ENCODE measurements at places on chromosomes 1 and 21.

DNA sequence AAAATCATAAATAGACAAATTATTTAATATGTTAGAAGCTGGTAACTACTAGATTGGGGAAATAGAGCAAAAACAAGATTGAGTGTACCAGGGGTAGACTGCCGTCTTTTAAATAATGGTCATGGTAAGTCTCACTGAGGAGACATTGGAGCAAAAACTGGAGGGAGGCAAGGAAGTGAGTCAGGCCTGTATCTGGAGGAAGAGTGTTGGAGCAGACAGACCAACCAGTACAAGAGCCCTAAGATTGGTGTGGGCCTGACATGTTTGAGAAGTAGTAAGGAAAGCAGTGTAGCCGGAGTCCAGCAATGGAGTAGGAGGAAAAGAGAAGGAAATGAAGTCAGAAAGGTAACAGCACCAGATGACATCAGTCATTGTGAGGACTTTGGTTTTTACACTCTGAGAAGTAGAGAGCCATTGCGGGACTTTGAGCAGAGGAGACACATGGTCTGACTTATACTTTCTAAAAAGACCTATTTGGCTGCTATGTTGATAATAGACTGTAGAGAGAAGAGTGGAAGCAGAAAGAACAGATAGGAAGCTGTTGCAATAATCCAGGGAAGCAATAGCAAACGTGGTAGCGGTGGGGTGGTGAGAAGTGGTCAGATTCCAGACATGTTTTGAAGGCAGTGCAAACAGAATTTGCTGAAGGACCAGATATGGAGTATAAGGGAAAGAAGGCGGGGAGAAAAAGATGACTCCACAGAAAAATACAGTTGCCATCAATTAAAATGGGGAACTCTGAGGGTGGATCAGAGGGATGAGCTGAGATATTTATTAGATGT lies 44.7 kb upstream of the GJA5 start:
- DNase-seq, result no peak

DNA sequence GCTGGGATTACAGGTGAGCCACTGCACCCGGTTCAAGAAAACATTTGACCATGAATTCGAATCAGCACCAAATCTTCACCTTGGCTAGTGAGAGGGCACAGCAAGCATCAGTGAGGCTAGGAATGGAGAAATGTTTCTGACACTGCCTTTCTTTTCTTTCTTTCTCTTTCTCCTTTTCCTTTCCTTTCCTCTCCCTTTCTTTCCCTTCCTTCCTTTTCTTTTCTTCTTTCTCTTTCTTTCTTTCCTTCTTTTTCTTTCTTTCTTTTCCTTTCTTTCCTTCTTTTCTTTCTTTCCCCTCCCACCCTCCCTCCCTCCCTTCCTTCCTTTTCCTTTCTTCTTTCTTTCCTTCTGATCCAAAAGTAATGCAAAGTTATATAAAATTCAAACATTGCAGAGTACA lies 40.9 kb downstream of the GFI1 start:
- DNase-seq, result no peak

DNA sequence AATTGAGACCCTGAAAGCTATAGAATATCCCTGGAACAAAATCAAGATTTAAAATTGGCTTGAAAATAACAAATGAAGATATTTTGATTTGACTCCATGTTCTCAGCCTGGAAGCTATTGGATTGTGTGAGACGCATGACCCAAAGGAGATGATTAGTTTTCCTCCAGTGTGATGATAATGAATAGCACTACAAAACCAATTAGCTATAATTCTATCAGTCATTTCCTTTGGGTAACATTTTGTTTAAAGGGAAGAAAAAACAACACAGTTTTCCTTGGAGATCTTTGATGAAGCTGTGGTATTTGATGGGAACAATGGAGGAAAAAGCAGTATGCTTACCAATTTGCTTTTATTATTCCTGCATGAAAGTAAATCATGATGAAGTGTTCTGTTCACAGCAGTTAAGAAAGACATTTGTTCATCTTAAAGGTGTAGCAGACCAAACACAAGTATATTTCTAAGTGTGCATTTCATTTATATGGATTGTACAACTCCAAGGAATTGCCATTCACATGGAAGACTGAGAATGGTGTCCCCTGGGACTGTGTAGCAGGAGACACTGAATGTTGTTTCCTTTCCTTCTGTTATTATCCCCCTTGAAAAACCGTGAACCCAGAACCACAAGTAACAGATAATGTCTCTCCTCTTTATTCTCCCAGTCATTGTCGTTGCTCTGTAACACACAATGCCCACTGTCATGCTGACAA lies 111.4 kb downstream of the CACHD1 start:
- no peak for DNase-seq

GRCh38 chr21:25870084-25870483 lies 135.3 kb downstream of the GABPA start:
- no peak for DNase-seq

- no peak for DNase-seq
Observed at GRCh38 chr1:113467991-113468390, 77.7 kb downstream of the MAGI3 start.

DNA sequence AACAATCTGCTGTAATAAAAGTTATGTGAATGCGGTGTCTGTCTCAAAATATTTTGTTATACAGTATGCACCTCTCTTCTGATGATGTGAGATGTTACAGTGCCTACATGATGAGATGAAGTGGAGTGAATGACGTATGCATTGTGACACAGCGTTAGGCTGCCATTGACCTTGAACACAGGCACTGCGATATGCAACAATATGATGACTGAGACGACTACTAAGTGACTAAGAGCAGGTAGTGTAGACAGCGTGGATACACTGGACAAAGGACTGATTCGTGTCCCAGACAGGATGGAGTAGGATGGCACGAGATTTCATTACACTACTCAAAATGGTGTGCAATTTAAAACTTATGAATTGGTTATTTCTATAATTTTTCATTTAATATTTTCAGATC lies 8.4 kb downstream of the SGIP1 start:
- no peak for DNase-seq

DNA sequence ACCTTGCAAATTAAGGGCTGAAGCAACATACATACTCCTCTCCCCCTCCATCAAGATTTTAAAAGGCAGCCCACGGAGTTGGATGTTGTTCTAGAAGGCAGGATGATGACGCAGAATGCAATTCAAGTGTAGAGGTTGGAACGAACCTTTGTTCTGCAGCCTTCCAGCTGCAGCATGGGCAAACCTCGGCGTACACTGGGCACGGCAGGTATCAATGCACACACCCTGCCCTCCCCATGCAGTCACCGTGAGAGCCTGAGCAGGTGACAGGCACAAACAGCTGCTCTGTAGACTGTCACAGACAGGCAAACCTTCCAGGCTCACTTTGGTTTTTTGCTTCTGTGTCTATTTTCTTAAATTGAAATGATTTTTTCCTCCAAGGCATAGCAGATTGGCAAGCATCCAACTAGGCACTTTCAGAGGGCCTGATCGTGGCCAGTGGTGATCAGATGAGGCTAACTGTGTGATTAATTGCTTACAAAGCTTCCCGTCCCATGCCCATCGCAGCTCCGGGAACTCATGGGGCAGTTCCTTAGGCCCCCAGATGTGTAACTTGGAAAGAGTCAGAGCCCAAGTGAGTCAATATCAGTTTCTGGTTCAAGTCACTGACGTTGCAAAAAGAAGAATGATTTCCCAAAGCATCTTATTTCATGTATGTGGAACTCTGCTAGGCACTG lies 82.3 kb downstream of the ITPKB start:
- no peak for DNase-seq

DNA sequence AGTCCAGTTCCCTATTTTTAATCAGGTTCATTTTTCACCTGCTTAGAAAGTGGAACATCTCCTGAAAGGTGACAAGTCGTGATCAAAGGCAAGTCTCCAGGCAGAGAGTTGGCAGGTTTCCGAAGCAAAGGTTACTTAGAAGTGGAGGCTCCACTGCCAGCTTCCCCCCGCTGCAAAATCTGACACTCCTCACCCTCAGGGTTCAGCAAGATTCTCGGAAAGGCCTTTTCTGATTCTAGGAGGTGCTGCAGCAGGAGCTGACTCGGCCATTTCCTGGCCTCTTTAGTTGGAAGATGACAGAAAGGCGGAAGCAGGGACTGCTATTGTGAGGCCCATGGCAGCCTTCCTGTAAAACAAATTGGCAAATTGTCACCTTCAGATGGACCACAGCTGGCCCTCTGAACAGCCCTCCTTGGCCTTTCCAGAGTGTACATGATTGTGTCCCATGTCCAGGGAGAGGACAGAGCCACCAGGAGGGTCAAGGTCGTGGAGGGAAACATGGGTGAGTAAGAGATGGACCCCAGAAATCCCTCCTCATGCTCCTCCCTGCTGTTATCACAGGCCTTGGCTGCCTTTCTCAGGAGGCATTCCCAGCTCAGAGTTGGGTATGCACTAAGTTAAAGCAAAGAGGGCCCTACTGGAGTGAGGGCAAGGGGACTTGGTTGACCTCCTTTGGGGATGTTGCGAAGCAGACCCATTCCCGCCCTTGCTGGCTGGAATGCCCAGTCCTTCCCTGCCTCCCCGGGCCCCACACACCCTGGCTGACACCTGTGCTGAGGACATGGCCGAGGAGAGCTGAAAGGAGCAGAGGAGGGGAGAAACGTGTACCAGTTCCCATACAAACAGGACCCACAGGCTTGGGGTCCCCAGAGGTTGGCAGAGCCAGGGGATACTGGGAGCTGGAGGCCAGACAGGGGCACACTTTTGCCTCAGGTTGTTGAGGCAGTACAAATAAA lies 115.5 kb upstream of the IRF2BP2 start:
- no peak for DNase-seq

DNA sequence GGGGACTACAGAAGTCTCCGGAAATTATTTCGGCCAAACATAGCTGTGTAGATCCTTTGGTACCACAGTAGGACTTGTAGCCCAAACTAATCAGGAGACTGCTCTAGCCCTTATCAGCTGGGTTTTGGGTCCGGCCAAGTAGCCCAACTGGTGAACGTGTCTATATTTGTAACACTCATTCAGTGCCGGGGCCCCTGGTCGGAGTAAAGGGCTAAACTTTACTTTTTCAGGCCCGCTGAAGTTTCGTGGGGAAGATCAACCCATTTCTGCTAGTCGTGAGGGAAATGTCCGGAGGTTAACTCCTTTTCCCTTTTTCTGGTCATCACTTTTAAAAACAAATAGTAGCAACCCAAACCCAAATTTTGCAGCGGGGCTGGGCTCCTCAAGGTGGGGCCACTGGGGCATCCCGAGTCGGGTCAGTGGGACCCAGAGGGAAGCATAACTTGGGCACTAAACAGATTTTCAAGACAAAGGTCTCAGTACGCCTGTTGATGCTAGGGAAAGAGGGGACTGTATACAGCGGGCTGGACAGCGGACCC lies 1.7 kb downstream of the LHX9 start:
- DNase-seq, result no peak

DNA sequence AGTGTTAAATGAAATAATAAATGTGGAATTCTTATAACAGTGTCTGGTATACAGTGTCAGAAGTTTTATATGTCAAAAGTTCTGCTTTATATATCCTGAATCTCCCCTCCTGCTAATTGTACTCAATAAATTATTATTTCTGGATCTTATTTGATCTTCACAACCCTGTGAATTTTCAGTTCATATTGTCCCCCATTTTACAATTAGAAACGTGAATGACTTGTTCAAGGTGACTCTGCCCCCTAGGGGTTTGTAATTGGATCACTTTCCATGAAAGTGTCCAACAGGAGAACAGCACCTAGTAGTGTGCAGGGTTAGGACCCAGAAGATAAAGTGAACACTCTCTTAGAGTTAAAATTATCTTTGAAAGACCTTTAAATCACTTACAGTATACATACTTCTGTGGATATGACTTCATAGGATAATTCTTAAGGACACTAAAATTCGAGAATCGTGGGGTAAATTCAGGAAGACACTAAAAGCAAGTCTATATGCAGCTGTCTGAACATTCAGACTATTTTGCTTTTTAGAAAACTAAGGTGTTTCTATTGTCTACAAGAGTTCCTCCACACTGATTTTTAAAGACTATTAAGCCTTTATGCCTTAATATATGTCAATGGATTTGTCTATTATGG lies 4.5 kb upstream of the DDR2 start:
- DNase-seq, result peak; percentile 18

DNA sequence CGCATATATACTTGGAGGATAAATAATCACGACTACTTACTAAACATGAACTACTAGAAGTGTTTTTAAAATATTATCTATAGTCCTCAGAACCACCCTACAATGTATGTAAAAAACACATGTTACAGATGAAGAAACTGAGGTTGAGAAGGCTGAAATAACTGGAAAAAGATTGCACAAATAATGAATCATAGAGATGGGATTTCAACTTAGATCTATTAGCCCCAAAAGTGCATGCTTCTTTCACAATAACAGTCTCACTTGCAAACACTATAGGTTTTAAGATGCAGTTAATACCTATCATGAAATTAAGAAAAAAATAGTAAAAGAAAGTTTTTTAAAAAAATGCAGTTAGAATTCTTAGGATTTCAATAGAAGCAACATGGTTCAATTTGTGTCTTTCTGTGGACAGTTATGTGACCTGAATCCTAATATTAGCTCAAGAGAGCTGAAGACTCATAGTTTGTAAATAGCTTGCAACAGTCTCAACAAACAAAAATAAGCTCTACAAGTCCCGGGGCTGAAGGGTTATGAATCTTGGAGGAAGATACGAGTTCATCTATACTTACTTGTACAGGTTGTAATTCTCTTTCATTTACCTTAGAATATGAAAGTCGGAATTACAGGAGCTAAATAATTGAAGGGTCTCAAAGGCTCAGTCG lies 58.6 kb upstream of the NTPCR start:
- no peak for DNase-seq

GRCh38 chr21:35222021-35222420 lies 172.9 kb upstream of the RUNX1 start:
- no peak for DNase-seq

DNA sequence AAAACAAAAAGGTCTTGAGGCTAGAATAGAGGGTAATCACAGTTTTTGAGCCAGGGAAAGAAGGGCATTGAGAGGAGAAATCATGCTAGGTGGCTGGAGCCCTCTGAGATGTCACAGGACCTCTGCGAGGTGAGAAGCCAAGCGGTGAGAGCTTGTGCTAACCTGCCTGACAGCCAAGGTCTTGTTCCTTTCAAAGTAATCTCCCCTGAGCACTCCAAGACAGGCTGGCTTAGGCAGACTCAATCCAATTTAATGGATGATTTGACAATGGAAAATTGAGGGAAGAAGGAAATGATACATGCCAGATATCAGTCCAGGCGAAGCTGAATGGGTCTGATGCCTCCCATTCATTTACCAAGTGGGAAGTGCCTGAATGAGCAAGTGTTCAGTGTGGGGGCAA lies 311.9 kb upstream of the PTBP2 start:
- no peak for DNase-seq

GRCh38 chr1:11298390-11299224 lies 25.6 kb downstream of the UBIAD1 start:
- no peak for DNase-seq

DNA sequence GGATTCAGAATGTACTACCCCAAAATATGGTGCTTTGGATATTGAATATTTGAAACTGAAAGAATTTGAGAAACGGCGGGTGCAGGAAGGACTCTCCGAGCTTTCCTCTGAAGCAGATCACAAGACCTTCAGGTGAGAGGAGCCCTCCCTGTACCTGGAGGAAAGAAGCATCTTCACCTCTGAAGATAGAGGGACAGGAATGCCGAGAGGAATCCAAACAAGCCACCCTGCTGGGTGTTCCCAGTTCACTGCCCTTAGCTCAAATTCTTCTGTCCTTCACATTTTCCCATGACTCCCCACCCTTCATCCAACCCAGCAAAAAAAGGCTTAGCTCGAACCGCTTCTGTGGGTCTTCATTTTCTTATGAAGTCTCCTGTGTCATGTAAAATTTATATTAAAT lies 18.2 kb upstream of the PADI2 start:
- no peak for DNase-seq
